ENCODE measurements at places on chromosomes 6 and 20.

- DNase-seq: no peak
Measured at GRCh38 chr6:170212051-170212756, 78.7 kb downstream of the DLL1 start.

DNA sequence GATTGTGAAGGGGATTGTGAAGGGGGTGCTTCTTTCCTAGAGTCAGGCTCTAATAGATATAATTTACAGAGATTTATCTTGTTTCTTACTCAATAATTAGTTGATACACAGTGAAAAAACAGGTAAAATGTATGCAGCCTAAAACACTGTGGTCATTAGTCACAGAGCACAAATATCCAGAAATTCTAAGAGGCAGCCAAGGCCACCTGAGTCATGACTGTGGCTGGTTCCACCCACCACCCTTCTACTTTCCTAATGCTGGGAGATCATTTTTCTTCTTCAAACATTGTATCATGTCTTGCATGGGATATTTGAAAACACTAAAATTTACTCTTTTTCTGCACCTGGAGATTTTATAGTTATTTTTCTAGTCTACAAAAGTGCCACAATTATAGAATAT lies 181.6 kb downstream of the OTOR start:
- DNase-seq: no peak

GRCh38 chr6:122730775-122731386 lies 48.6 kb upstream of the FABP7 start:
- peak; percentile 43 for DNase-seq

- peak; percentile 9 for DNase-seq
Measured at GRCh38 chr20:40896814-40897700, 131.6 kb upstream of the TOP1 start.

GRCh38 chr20:37406010-37406998 lies 60.4 kb downstream of the SRC start:
- DNase-seq: no peak

DNA sequence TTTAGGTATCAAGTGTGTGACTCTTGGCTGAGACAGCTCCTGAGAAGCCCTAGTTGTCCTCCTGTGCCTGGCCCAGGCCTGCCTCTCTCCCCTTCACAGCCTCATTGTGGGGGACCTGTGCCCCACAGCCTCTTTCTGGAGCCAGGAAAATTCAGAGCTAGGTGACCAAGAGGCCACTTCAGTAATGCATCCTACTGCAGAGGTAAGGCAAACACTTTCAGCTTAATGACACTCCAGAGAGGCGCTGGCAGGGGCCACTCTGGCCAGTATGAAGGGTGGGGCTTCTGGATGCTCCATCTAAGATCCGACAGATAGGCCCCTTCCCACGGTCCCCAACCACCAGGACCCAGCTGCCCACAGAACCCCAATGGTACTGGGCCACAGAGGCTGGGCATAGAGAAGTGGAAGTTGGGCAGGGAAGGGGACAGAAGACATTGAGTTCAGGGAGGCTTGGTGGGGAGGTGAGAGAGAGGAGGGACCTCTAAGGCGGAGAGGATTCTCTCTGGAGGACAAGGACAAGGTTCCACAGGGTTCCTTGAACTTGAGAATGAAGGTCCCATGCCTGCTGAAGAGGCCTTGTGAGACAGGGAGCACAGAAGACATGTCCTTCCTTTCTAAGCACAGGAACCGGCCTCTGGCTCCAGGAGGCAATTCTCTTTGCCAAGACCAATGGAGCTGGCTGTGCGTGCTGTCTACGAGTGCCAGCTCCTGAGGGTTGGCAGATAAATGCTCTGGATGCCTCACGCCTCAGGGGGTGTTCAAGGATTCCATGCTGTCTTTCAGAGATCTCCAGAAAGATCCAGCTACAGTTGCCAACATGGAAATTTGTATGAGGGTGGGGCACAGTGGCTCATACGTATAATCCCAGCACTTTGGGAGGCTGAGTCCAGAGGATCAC lies 46.4 kb upstream of the TGM2 start:
- DNase-seq: no peak

- DNase-seq: no peak
Measured at GRCh38 chr6:126826166-126826714, 292.2 kb upstream of the RSPO3 start.

GRCh38 chr20:8645326-8645725 lies 423.6 kb upstream of the PLCB4 start:
- no peak for DNase-seq

DNA sequence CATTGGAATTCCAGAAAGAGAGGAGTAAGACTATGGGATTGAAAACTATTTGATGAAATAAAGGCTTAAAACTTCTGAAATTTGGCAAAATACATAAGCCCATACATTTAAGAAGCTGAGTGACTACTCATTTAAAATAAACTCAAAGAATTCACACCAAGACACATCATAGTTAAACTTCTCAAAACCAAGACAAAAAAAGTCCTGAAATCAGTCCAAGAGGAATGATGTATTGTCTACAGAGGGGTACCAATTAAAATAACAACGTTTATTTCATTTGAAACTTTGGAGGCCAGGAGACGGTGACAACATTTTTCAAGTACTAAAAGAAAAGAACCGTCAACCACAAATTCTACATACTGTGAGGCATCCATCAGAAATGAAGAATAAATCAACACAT lies 841.4 kb upstream of the MAP3K7 start:
- DNase-seq: no peak

DNA sequence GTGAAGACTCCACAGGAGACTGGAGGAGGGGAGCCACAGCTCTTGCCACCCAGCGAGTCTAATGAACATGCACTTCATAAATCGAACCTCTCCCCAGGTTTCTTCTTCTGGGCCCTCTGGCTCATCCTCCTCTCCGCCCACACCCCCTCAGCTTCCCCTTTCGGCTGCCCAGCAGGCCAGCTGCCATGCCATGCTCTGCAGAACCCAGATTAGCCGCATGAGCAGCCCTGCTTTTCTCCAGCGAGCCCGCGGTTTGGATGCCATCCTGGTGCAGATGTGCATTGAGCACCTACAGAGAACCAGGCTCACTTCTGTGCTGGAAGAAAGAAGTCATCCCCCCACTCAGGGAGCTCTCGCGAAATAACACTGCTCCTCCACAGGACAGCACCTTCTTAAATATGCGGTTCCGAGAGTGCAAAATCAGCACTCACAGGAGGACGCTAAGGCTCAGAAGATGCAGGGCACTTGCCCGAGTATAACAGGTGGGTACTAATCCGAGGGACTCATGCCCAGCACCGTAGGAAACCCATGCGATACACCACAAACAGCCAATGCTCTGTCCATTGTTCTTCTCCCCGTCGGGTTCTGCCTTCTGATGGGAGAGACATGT lies 143.0 kb upstream of the THBS2 start:
- no peak for DNase-seq

- DNase-seq: no peak
Measured at GRCh38 chr6:3296078-3296477, 37.3 kb downstream of the PSMG4 start.

GRCh38 chr6:125957845-125958244 lies 1.3 kb downstream of the HINT3 start:
- DNase-seq: peak; percentile 54

DNA sequence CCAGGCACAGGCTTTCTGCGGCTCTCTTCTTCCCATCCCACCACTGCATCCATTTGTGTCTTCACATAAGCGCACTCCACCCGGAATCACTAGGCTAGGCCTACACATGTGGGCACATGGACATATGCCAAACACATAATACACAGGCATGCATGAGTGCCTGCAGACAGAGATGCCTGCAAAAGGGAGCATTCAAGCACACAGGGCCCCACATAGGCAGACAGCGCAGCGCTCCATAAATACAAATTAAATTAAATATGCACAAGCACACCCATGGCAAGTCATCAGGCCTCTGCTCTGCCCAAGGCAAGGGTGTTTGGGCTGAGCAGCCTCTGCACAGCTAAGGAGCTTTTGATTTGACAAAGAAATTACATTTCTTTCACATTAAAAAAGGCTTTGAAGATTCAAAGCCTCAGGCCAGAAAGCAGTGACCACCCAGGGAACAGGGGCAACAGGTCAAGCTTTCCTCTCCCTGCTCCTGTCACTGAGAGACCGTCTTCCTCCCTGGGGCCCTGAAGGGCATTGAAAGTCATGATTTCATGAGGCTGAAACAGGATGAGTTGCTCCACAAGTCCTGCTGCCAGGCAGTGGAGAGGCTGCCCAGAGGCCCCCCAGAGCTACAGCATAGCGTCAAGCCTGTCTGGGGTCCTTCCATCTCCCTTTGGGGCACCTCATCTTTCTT lies 134.2 kb upstream of the LRFN2 start:
- no peak for DNase-seq

DNA sequence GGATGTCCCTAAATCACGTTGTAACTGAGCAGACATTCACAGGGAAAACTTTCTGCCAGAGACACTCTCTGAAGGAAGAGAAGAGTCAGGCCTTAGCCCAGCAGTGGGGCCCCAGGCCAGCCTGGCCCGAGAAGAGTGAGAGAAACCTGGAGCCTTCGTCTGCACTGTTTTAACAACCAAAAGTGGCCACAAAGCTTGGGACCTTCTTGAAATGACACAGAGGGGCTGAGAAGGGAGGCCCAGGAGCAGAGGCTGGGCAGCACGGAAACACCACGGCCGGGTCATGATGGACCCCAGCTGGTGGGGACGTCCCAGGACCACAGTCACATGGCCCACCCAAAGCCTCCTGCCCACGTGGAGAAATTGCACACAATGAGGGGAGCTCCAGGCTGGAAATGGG lies 126.8 kb upstream of the THBS2 start:
- no peak for DNase-seq

GRCh38 chr6:138419766-138420165 lies 15.7 kb downstream of the HEBP2 start:
- DNase-seq: no peak

DNA sequence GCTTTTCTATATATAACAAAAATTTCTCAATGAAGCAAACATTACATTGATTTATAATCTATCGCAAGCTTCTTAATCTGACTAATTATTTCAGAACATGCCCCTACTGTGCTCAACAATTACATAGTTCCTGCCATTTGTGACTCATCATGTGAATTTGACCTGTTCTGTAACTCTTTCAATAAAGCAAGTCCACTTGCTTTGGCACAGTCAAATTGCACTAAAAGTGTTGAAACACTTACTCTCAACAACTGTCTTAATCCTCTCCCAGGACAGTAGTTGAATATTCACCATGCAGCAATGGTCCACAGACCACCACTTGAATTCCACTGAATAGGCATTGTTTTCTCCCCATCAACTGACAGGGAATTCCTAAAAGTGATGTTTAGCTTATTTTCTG lies 67.7 kb upstream of the SPTLC3 start:
- no peak for DNase-seq

DNA sequence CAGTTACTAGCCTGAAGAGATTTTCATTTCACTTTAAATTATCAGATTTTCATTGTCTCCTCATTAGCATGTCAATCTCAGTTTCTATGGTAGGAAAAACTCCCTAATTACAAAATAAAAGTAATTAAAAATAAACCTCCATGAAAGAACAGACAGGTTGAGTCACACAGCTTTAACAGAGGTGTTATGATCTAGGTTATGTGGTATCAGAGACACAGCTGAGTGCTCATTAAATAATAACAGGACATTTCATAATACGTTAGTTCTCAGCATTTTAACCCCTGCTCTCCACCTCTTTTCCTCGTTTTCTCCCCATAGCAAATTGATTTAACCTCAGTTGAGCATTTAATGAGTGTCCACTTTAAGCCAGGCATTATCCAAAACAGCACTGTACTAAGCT lies 21.9 kb downstream of the TPBG start:
- DNase-seq: no peak

DNA sequence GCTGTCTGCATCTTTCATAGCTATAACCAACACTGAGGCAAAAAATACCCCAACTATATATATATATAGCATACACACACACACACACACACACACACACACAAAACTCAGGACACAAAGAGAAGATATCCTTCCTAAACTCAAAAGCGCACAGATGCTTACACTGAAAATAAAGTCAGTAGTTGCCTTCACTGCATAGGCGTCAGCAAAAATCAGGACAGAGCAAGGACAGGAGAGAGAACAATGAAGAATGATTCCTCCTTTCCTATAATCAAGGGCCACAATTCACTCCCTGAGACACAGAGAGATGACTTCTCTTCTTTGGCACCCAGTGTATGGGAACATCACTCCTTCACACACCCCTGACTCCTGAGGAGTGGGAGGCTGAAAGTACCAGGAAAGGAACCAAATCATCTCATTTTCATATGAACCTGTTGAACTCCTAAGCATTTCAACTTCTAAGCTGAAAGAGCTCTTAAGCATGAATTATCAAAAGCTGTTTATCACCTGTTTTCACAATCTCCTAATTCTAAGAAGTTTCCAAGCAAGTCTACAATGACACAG lies 141.4 kb downstream of the HIVEP2 start:
- DNase-seq: no peak

DNA sequence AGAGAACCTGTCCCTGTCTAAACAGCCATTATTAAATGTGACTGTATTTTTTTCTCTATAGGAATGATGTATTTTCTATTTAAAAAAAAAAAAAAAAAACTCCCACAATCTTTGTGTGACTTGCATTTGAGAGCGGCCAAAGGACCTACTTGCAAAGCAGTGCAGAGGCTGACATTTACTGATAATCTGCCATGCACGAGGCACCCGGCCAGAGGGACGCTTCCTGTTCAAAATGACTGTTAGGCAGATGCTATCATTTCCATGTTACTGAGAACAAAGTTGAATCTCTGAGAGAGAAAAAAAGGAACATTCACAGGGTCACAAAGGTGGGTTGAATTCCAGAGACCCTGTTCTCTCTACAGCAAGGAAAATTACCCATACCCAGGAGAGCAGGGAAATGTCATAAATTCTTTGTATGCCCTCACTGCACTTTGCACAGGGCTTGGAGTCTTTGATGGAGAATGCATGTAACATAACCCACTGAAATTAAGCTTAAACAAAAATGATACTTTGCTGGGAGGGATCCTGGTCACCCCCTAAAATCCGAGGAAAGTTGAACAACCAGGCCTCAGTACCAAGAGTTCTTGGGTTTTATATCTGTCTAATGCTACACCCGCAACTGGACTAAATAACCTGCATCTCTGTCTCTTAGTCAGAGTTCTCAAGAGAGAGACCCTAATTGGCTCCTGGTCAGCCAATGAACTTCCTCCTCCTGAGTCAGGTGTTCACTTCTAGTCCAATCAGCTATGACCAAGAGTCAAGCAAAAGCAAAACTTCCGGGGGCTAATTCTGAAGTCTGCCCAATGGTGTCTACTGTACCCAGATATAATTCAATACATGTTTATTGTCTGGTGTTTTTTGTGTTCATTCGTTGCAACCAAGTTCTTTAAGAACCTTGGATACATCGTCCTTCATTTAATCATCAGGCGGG lies 61.2 kb downstream of the GCLC start:
- DNase-seq: no peak

GRCh38 chr6:20313051-20313450 lies 88.6 kb upstream of the E2F3 start:
- DNase-seq: no peak

GRCh38 chr6:13678255-13678983 lies 33.2 kb downstream of the RANBP9 start:
- DNase-seq: no peak

- no peak for DNase-seq
Measured at GRCh38 chr6:143399775-143400174, 50.7 kb downstream of the ADAT2 start.

- DNase-seq: no peak
Measured at GRCh38 chr6:53998303-53998702, 112.9 kb upstream of the MLIP start.
